ENCODE measurements at places on chromosomes 11 and 22. TPM values are rescaled to one million over a fixed set of nuclear protein-coding genes. Genes with fewer than 3 reads are reported as not detected.

OR52E2 gene
- total RNA-seq, result not detected

- DNase-seq, result no peak
These were observed 831.6 kb downstream of the KCNA4 start for GRCh38 chr11:29184939-29185890.

- no peak for DNase-seq
These were observed 104.0 kb downstream of the APOL5 start for GRCh38 chr22:35821654-35822053.

DNA sequence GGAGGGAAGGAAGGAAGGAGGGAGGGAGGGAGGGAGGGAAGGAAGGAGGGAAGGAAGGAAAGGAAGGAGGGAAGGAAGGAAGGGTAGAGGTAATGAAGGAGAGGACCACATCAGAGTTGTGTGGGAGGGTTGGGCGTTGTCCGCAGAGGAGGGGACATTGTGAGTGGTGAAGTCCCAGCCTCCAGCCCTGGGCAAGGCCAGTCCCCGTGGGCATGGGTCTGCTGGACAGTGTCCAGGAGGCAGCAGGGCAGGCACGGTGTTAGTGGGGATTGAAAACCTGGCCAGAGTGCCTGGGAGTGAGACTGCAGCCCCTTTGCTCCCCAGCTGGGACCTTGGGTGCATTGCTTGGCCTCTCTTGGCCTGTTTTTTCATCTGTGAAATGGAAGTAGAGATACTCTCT lies 1462.3 kb downstream of the BRD1 start:
- DNase-seq, result no peak

All from chondrocyte (in vitro differentiated cells).